ENCODE measurements at places on chromosomes 7 and 10.

DNA sequence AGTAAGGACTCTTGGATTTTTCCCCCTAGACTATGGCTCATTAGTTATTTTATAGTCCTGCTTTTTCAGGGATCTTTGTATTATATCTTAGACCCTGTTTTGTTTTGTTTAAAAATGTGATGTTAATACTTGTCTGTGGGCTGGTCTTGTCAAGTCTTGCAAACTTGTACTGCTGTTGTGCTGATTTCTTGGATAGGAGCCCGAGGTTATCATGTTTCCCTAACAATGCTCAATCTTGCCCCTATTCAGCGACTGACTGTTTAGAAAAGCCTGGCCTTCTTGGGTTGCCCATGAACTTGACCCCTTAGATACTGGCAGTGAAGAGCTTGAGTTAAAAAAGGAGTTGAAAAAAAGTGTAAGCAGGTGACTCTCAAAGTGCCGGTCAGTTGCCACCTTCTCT lies 115.7 kb downstream of the KIAA1217 start:
- DNase-seq, result no peak

GRCh38 chr10:5609952-5610616 lies 56.3 kb downstream of the ASB13 start:
- no peak for DNase-seq

GRCh38 chr10:122047560-122047959 lies 58.6 kb downstream of the TACC2 start:
- no peak for DNase-seq

DNA sequence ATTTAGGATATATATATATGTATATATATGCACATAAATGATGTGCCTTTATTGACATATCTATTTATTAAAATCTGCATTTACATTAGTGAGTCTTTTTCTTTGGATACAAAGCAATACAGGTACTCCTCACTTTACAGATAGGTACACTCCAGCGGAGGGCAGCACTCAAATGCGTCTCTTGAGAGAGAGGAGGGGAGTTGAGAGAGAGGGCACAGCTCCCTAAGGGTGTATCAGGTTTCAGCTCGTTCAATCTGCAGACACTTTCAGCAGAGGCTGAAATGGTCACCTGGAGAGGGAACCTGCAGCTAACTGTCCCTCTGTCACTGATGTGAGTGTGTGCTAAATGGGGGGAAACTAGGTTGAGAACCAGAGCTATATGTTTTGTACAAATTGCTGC lies 21.5 kb downstream of the C10orf53 start:
- no peak for DNase-seq

GRCh38 chr10:65751896-65752295 lies 1173.9 kb upstream of the LRRTM3 start:
- no peak for DNase-seq

DNA sequence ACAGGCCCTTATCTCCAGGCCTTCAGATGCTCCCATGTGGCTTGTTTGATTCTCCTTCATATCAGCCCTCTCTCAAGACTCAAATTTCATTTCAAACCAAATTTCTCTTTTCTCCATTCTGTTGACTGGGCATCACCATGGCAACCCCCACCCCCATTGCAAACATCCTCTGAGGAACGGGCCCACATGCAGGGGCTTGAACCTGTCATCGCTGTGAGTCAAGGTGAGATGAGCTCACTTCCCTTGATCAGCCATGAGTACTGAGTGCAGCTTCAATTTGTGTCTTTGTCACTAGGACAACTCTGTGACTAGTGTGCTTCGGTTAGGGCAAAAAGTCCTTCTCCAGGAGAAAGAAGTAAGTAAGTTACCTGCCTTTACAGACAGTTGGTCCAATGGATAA lies 41.9 kb downstream of the CALML3 start:
- no peak for DNase-seq

DNA sequence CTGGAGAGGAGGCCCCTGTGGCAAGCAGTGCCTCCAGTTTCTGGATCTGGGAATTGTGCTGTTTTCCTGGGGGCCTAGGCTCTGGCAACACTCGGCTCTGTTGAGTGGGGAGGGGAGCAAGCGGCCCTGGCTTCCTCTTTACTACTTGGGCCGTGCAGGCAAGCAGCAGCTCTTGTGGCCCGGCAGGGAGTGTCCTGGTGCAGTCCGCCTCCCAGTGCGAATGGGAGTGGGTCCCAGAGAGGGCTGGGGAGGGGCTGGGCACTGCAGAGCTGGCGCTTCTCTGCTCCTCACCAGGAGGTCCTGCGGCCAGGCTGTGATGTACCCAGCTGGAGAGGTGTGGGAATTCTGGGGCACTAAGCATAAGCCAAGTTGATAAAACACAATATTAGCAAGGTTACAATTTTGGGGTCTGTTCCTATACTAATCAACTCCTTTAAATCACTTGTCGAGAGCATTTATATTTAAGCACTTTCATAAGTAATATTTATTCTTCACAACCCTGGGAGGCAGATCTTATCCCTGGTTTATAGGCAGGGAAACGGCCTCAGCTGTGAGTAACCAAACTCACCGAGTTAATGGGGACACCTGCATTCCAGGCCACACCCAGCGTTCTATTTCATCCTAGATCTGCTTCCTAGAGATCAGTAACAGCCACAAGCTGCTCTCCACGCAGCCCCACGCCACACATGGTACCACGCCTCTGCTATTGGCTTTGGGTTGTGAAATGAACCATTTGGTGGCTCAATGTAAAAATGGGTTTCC lies 183.4 kb upstream of the PLXNA4 start:
- DNase-seq, result no peak

- DNase-seq, result no peak
These were observed 95.0 kb downstream of the DYNC1I1 start for GRCh38 chr7:95867309-95867708.

GRCh38 chr10:3524086-3524960 lies 260.7 kb downstream of the KLF6 start:
- DNase-seq, result no peak

DNA sequence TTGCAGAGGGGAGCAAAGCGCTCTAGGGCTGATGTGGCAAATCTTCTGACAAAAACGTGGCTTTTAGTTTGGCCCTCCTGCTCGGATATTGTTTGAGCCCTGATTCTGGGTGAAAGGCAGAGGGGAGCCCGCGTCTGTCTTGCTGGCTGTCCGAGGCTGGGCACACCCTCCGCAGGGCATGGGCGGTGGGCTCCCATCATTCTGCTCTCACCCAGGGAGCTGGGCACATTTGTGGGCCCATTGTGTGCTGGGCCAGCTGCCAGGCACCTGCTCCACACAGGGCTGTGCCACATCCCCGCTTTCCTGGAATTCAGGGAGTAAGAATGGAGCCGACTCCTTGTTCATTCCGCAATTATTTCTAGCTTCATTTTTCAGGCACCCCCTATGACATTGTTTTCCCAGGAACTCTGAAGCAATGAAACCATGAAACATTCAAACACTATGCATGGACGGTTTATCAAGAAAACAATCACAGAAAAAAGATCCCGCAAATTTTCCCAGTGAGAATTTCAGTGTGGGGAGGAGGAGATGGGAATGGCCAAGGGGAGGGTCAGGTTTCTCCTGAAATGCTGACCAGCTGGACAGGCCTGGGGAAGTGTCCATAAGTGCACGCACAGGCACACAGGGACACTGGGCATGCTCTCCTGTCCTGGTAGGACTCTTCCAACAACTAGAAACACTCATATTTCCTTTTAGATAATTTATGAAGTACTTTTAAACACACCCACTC lies 341.1 kb downstream of the CXCL12 start:
- DNase-seq, result no peak

- no peak for DNase-seq
These were observed 92.5 kb downstream of the SORCS1 start for GRCh38 chr10:107072028-107072427.

DNA sequence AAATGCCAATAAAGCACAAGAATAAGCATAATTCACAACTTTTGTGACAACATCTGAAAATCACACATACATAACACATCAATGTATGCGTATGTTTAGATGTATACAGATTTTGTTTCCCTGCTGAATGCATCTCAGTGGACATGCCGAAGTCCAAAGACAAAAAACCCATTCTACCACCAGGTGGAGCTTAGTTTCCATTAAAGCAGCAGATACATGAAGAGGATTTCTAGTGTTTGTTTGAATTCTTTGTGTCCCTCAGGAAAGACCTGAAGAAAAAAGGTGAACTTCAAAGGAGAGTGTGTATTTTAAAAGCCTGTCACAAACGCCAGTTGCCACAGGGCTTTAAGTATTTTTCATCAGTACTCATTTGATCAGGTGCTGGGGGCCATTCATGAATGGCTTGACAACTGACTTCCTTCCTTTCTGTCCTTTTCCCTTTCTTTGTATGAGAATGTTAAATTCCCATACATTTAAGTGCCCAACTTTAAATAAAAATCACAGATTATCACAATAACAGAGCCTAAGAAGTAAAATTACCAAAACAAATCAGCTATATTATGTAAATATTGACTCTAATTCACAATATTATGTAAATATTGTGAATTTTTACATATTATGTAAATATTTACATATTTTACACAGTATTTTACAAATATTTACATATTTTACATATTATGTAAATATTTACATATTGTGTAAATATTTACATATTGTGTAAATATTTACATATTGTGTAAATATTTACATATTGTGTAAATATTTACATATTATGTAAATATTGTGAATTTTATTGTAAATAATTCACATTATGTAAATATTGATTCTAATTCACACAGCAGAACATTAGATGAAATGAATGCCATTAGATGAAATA lies 343.0 kb downstream of the CRPPA start:
- DNase-seq, result no peak

Measured in stimulated activated CD4-positive, alpha-beta T cell treated with anti-CD3 and anti-CD28 coated beads, TNF-alpha, amount 100 ng/mL, for 1 hour (primary cell).